ENCODE measurements at places on chromosomes 16 and 17.

- no peak for DNase-seq
Observed at GRCh38 chr17:68301438-68301959, 10.2 kb downstream of the ARSG start.

DNA sequence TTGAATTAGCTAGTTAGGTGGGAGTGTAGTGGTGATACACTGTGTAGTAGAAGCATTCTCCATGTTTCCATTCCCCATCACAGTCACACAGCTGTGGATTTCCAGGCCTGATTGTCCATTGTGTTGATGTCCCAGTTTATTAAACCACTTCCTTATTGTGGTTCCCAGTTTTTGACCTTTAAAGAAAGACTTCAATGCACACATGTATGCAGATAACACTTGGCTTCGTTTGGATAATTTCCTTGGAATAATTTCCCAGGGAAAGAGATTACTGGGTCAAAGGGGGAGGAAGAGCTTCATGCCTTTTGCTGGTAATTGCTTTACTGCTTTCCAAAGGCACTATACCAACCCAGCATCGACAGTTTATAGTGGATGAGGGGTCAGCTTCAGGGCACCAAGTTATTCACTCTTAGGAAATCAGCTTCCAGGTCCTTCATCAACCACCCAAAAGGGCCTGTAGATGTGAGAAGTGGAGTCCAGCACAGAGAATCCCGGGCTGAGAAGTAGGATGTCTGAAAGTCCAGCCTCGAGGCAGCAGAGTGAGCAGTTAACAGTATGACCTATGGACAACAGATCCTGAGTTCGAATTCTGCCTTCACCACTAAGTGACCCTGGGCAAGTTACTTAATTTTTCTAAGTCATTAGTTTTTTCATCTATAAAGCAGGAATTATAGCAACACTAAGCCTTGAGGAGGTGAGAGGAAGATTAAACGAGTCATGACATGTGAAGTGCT is 31.3 kb upstream of the TNS4 start:
- no peak for DNase-seq

DNA sequence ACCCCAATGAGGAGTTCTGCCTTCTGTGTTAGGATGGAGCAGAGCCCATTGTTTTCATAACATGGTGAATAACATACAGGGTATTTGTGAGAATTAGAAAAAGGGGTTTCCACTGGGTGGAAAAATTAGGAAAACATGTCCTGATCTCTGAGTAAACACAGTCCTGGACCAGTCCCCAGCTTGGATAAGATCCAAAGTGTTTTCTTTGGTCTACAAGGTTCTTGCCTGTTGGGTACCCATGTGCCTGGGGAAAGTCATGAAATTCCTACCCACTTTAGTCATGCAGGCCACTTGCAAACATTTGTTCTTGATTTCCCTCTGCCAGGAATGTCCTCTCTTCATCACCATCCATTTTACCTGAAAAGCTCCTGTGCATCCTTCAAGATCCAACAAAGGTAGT is 164.8 kb upstream of the DYNLRB2 start:
- no peak for DNase-seq

GRCh38 chr16:53876811-53877210 is 172.9 kb downstream of the FTO start:
- DNase-seq = no peak

DNA sequence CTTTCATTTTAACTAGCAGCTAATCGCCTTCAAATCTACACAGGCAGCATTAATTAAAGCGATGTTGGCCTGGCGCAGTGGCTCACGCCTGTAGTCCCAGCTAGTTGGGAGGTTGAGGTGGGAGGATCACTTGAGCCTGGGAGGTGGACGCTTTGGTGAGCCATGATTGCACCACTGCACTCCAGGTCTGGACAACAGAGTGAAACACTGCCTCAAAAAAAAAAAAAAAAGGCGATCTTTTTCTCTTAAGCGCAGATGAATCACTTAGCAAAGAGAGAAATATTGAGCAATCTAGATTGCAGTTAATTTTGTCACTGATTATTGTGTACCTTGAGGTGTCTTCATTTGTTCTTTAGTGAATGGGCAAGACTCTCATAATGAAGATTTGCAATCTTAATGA is 12.4 kb downstream of the SNTB2 start:
- DNase-seq = peak; percentile 91

DNA sequence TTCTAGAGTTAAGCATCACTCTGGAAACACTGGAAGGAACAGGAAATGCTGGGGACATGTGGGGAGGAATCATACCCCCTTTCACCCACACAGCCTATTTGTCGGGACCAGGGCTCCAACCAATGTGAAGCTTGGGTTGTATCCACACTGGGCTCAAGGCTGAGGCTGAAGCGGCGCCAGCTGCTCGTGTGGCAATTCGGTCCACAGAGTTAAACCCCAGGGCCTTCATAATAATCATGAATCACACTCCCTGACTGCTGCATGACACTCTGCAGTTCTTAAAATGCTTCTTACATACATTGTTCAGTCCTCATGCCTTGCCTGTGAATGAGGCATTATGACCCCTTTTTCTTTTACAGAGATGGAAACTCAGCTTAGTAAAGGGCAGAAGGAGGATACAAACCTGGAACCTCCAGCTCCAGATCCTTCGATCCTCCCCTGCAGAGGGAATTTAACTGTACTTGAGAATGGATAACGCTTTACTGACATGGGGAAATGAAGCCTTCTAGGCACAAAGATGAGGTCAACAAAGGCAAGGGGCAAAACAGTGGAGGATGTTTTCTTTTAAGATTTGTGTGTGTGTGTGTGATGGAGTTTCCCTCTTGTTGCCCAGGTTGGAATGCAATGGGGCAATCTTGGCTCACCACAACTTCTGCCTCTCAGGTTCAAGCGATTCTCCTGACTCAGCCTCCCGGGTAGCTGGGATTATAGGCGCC is 72.7 kb downstream of the SOX9 start:
- peak; percentile 38 for DNase-seq

- no peak for DNase-seq
Observed at GRCh38 chr17:43151880-43152456, 19.0 kb upstream of the NBR1 start.

DNA sequence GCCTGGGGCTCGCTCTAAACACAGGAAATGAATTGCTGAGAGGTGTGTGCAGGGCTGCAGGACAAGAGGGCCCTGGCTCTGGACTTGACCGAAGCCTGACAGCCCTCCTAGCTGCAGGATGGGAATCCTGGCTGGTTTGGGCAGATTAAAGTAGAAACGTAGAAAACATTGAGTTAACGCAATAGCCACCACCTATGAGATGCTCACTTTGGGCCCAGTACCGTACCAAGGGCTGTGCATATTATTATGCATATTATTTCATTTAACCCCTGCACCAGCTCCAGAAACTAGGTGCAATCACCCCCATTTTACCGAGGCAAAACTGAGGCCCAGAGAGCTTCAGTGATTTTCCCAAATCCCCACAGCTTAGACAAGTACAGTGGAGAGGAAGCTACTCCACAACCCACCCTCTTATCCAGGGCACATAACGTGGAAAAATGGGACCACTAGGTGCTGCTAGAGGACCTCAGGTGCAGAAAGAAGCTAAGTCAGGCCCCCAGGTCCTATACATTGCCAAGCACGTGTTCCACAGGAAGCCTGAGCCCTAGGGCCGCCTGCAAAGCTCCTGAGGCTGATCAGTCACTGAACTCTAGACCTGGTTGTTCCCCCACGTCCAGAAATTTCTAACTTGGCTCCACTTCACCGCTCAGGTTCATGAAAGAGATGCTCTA is 79.2 kb downstream of the MYH11 start:
- peak; percentile 55 for DNase-seq

All from iris pigment epithelial cell (primary cell).